ENCODE measurements at places on chromosomes 11 and 22.

- DNase-seq, result no peak
Observed at GRCh38 chr11:61814247-61814957, 2.4 kb downstream of the FADS1 start.

- DNase-seq, result no peak
Observed at GRCh38 chr22:20566420-20567260, 59.2 kb downstream of the MED15 start.

- DNase-seq, result peak; percentile 35
Observed at GRCh38 chr11:18706330-18707243, 8.0 kb downstream of the TMEM86A start.

DNA sequence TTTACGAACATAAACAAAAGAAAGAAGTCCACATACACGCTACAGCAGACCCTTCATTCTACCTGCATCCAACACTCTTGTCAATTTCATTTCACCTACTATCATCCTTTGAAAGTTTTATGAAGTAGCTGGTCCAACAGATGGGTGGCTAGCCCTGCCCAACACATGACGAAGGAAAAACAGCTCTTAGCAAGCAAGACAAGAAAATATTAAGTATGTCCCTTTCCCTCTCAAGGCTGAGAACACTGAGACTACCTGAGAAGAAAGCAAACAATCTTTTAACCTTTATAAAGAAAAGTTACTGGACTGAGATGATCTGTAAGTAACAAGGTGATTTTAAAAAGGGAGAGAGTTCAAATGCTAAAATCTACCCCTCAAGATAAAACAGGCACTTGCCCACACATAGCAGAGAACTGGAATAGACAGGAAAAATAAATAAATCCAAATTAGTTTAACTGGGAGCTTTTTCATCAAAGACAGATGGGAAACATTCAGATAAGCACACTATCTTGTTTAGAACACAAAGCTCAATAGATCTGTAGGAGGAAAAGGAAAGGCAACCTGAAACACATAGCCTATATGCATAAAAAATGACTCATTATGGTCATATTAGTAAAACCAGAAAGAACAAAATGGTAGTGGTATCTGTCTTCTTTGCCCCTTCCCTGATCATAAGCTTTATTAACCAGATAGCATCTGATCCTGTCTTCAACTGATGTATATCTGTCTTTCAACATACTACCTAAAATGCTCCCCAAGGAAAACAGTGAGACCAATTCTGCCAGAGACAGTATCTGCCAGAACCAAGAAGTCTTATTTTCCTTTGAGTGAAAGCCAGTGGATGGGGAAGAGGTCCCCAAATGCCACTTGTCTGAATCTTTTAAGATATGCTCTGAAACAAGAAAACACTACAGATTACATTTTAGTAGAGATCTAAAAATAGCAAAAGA is 104.3 kb downstream of the MRTFA start:
- no peak for DNase-seq

- no peak for DNase-seq
Observed at GRCh38 chr22:48517039-48518030, 1310.3 kb downstream of the BRD1 start.

DNA sequence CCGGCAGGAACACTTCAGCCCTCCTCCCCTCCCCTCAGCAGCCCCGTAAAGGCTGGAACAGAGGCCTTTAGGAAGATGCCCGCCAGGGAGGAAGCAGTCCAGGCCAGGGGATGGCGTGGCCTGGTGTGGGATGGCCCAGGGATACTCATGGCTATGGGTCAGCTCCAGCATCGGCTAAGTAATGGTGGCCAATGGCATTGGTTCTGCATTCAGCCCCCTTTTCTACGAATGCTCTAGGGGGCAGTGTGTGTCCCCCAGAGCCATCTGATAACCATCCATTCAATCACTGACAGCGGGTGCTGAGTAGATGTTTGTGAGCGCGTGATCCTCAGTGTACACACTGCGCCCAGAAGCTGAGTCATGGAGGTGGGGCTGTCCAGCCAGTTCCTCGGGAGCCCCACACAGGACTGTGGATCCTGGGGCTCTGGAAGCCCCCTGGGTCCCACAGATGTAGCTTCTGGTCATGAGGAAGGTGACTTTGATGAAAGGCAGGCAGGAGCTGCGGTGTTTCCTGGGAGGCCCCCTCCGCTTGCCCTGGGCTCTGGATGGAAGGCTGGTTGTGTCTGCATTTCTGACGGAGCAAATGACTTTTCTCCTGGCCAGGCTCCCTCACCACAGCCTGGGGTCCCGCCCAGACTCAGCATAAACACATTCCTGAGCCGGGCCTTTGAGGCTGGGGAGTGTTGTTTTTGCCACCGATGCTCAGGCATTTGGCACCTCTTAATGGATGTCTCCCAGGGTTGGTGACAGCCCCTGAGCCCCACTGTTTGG is 46.5 kb downstream of the FBLN1 start:
- no peak for DNase-seq

- no peak for DNase-seq
Observed at GRCh38 chr11:6260207-6260726, 629 bp downstream of the CCKBR start.

DNA sequence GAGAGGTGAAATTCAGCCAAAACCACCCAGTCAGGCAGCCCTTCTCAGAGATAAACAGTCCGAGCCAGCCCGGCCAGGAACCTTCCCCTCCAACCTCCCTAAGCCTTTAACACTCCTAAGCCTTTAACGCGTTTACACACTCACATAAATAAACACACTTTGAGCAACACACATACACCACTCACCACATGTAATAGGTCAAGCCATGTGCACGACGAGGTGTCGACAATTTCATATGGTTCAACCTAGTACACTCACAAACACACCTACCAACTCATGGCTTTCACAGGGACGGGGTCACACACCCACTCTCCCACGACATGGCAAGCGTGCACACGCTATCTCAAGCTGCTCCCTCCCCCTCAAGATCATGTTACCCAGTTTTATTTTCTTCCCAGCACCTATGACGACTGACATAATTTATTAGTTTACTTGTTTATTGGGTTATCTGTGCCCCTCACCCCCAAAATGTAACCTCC is 15.5 kb downstream of the SLC43A1 start:
- no peak for DNase-seq

DNA sequence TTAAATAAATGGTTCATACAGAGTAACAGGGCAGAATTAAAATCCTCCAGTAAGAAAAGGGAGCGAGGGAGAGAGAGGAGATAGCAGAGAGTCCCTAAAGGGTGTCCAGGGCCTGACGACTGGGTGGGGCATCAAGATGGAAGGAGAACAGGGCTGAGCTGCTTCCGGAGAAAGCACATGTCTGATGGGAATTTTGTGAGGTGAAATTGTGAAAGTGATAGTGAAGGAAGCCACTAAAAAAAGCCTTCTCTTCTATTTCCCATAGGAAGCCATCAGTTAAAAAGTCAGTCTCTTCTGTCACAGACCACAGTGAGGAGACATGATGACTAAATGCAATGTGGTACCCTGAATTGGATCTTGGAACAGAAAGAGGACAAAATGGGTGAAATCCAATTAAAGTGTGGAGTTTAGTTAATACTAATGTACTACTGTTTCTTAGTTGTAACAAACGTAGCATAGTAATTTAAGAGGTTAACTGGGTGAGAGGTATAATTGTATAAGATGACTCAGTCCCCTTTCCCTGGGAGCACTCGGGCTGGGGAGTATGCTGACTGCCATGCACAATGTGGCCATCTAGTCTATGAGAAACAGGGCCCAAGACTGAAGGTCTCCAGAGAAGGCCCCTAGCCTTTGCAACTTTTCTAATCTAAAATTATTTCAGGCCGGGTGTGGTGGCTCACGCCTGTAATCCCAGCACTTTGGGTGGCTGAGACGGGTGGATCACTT is 29.5 kb upstream of the FCHSD2 start:
- no peak for DNase-seq

DNA sequence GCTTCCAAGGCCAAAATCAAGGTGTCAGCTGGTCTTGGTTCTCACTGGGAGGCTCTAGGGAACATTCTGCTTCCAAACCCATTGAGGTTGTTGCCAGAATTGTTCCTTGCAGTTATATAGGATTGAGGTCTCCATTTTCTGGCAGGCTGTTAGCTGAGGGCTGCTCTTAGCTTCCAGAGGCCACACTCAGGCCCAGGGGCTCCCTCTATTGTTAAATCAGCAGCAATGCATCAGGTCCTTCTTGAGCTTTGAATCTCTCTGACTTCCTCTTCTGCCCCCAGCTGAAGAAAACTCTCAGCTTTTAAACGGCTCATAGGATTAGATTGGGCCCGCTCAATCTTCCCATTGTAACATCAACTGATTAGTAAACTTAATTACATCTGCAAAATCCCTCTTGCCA is 39.3 kb upstream of the BSX start:
- peak; percentile 11 for DNase-seq

DNA sequence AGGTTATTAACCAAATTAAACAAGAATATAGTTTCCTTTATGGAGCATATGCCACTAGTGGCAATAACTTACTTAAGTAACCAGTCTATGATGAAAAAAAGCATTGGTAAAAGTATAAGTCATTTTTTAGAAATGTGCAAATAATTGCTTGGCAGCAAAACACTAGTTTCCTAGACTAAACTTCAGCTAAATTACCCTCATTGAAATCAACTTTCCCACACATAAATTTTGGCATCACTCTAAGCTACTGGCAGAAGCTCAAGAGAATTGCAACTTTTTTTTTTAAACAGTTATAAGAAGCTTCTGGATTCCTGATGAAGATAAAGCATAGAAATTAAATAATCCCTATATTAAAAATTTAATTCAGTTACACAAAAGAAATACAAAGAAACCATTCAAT is 12.5 kb downstream of the CCDC34 start:
- no peak for DNase-seq

- no peak for DNase-seq
Observed at GRCh38 chr11:25983280-25983679, 348.6 kb upstream of the ANO3 start.

- DNase-seq, result no peak
Observed at GRCh38 chr11:16215352-16215751, 141.0 kb downstream of the SOX6 start.

DNA sequence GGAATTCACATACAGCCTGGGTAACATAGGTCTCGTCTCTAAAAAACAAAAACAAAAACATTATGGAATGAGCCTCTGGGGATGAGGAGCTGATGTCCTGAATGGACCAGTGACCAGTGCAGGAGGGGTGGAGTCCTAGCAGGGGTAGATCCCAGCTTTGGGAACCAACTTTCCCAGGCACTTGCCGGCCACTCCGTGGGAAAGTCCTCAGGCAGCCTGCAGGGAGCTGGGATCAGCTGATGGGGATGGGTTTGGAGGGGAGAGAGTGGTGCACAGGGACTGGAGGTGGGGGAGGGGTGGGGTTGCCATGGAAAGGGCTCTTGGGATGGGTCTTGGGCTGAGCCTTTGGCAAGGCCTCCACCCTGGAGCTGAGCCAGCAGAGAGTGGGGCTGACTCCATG is 19.1 kb downstream of the MGAT3 start:
- no peak for DNase-seq

GRCh38 chr22:46590334-46590733 is 29.9 kb upstream of the GRAMD4 start:
- DNase-seq, result no peak

DNA sequence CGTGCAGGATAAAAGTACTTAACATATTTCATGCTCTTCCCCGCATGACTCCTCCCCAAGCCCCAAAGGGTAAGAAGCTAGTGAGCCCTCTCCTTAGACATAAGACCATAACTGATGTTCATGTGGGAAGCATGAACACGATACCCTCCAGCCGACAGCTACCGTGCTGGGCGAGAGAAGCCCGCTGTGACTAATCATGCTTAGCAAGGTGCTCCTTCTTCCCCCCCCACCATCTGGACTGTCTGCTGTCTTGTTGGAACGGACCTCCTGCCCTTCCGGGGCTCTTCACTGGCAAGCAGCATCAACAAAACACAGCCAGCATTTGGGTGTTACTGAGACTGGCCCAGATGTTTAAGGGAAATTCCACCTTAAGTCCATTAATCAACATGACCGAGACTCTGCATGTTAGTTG is 200.6 kb downstream of the DBX1 start:
- DNase-seq, result no peak

- DNase-seq, result no peak
Observed at GRCh38 chr11:59542142-59542810, 30.9 kb downstream of the OR4D9 start.

- DNase-seq, result no peak
Observed at GRCh38 chr11:129141748-129142523, 50.2 kb downstream of the ARHGAP32 start.

GRCh38 chr22:29587938-29588699 is 7.2 kb upstream of the NIPSNAP1 start:
- DNase-seq, result no peak

DNA sequence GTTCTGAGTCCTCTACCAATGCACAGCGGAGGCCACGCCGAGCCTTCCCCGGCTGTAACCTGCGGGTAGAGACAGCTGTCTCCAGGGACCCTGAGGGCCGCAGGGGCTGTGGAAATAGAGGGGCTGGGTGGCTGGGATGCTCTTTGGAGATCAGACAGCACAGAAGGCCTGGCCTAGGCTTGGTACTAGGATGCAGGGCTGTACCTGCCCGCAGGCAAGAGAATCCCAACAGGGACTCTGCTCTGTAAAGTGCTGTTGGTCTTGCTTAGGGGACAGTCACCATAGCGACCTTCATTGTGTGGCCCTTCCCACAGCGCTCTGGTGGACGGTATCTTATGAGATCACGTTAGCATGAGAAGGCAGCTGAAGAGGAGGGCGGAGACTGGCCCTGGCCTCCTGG is 11.3 kb upstream of the KCNJ5 start:
- DNase-seq, result no peak

- DNase-seq, result no peak
Observed at GRCh38 chr11:111417766-111418435, 38.8 kb upstream of the POU2AF1 start.

DNA sequence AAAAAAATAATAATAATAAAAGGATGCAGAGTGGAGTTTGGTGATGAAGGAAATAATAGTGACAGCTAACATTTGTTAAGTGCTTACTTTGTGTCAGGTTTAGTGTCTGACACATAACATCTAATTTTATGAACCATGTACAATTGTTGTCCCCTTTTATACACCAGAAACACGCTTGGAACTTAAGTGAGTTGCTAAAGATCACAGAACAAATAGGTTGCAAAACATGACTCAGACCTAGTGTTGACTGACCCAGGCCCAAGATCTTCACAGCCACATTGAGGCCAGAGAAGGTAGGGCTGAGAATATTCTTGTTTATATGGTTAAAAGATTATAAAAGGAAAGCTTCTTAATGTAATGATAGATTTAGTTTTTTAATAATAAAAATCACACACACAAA is 25.6 kb upstream of the TMEM135 start:
- DNase-seq, result no peak

- DNase-seq, result no peak
Observed at GRCh38 chr22:43567691-43568324, 156.0 kb downstream of the MPPED1 start.

DNA sequence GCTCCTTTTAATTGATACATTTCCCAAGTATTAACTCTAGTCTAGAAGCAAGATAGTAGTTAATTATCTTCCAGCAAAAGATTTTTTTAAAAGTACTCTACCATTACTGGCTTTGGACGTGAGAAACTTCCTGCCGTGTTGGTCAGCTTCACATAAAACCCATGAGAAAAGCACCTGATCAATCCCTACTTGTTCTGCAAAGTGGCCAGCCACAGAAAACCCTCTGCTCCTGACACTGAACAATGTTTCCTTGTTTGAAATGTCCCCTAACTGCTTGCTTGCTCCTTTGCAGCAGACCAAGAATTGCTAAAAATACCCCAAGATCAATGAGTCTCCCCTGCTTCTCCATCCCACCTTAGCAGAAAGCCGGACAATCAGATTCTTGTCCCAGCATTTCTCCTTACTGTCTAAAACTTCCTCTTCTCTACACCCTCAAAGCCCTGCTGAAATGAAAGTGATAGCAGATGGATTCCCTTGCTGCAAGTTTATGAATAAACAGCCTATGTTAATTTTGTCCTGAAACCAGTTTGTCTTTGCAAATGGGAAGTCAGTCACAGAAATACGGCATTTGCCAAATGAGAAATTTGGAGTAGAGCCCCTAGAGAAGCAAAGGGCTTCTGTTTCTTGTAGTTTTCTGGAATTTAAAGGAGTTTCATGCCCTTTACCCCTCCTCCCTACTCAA is 207.1 kb upstream of the ARHGAP20 start:
- no peak for DNase-seq
